AML-193 (cell line): ENCODE measurements at places on chromosomes 1 and 21.
A peak's percentile ranks its signal among the peaks of the same experiment; 100 is the strongest.

DNA sequence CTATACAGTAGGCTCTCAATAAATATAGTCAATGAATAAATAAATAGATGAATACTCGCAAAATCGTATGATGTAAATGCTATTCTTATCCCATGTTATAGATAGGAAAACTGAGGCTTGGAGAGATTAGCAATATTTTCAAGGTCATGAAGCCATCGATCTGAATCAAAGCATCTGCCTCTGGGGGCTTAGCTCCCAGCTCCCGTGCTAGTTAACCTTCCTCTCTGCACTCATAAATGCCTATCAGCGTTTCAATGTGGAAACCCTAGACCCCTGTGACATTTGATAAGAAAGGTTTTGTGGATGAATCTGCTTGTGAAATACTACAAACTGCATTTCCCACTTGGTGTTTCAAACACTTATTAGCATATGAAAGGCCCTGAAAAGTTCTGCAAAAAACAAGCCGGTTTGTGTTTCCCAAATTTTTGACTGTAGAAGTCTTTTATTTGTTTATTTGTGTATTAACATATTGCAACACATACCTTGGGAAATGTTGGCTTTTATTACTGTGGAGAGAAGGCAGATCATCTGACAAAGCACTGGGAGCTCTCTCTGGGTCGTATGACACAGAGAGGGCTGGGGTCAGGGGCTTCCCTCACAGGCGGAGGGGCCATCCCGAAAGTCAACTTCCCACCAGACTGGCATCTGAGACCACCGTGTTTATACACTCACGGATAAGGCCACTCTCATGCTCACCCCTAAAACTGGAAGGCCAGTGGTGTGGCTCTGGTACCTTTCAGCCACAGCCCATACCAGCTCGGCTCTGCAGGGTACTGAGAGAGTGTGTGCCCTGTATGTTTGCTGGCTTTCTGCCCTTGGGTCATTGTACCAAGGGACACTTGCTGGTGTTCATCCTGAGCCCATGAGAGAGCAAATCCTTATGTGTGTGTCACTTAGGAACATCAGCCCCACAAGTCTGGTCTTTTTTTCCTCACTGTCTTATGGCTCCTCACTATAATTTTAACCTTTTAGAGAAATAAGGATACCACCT is 993 bp upstream of the PROK1 start:
- no peak for DNase-seq

DNA sequence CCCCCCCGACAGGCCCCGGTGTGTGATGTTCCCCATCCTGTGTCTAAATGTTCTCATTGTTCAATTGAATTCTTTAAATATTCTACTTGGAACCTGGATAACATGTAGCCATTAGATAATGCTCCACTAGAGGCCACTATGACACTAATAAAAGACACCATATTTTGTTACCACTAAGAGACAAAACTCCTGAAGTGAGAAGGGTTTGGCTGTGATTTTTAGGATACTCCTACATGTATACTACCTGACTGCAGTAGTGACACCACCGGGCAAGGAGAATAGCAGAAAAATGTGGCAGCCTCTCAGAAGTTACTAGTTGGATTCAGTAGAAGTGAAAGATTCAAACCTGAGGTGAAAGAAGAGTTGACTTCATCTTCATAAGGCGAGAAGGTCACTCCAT is 36.0 kb downstream of the F5 start:
- peak; percentile 69 for DNase-seq

- no peak for DNase-seq
Measured at GRCh38 chr1:46342084-46342656, 1.6 kb downstream of the NSUN4 start.

- DNase-seq: no peak
Measured at GRCh38 chr1:247443641-247444040, 14.3 kb downstream of the OR2B11 start.

DNA sequence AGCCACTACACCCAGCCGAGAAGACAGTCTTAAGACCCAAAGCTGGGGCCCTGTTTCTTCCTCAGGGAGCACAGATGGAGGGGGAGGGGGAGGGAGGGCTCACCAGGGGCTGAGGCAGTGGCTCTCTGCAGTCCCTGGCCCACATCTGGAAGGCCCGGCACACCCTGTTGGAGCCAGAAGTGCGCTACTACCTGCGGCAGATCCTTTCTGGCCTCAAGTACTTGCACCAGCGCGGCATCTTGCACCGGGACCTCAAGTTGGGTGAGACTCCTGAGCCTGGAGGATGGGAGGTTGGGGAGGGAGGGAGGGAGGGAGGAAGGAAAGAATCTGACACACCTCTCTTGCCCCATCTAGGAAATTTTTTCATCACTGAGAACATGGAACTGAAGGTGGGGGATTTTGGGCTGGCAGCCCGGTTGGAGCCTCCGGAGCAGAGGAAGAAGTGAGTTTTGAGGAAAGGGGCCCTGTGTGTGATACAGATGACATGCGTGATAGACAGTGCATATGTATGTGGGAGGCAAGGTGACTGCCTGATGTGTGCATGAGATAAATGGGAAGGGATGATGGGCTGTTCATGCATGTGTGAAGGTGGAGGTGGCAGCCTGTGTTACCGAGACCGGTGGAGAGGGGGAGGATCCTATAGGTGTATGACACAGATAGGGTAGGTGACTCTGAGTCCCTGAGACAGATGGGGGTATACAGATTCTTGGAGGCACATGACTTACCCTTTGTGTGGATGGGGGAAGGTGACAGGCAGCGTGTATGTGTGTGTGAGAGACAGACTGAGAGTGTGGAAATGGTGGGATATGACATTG is 1.5 kb downstream of the PLK3 start:
- DNase-seq: no peak

- no peak for DNase-seq
Measured at GRCh38 chr1:229561141-229561540, 2.6 kb upstream of the ABCB10 start.

DNA sequence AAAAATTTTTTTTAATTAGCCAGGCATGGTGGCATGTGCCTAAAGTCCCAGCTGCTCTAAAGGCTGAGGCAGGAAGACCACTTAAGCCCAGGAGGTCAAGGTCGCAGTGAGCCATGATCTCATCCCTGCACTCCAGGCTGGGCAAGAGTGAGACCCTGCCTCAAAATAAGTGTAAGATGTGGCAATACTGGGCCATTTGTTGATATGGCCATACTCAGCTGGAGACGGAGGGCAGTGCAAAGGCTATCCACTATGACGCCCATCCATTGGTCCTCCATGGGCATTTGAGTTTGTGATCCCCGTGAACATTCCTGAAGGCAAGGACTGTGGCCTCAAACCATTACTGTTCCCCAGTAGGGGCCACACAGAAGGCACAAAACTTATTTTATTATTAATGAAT is 1.5 kb downstream of the CASP9 start:
- no peak for DNase-seq

DNA sequence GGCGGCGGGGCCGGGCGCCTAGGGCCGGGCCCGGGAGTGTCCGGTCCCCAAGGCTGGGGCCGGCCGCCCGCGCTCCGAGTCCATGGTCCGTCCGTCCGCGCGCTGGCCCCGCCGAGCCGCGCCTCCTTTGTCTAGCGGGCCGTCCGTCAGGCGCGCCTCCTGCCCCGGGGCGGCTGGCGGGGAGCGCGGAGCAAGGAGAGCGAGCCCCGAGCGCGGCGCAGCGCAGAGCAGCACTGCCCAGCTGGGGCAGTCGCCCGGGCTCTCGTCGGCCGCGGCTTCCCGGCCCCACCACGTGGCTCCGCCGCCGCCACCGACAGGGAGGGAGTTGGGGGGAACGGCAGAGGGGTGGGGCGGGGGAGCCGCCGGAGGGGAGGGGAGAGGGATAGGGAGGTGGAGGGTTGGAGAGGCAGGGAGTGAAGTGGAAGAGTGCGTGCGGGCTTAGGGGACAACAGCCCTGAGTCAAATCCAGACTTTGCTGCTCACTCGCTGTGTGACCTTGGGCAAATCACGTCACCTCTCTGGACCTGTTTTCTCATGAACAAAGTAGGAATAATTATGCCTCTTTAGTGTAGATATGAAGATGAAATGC is at the start of gene NKAIN1:
Gene NKAIN1 (minus strand): TSS at position 235 of the 589 bp plus-strand sequence. CDS start 340 bp downstream, outside the sequence.
- DNase-seq: no peak

DNA sequence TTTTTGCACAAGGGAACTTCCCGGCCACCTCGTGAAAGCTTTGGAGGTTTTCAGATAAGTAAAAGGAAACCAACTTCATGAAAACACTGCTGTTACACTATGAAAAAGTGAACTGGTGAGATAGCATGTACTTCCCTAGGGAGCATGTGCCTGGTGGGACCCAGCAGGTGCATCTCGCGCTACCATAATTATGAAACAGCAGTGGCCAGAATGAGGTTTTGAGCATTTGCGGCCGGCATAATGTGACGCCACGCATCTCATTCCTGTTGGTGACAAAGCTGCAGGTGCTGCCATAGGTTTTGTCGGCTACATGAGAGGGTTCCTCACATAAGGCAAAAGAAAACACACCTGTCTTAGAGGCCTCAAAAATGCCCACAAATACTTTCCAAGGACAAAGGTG is 1.7 kb downstream of the KRTAP10-3 start:
- no peak for DNase-seq

DNA sequence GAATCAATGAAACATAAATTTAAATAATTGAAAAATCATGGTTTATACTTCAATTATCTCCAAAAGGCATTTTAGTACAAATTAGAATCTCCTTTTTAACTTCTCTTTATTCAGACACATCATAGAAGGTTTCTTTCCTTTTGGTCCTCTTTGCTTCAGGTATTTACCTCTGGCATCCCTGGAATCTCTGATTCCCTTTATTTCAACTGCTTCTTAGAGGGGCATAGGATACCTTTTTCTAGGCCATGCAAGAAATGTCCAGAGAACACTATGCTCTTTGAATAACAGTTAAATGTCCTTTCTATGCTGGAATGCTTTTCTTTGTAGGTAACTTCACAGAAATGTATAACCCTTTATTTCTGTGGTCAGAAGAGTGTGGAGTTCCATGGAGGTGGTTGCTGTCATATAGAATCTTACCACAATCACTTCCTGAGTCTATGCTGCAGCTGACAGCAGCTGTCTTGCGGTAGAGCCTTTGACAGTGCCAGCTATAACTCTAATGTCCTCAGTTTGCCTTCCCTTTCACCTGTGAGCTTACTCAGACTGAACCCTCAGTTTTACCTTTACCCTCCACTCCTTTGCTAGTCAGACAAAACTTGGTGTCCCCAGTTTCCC is 8.6 kb downstream of the LAMC2 start:
- DNase-seq: no peak

- DNase-seq: no peak
Measured at GRCh38 chr1:82807563-82807962, 1006.8 kb downstream of the ADGRL2 start.

GRCh38 chr21:44984792-44985440 is 45.1 kb downstream of the SLX9 start:
- no peak for DNase-seq

- DNase-seq: no peak
Measured at GRCh38 chr21:42575111-42575510, 61.5 kb downstream of the SLC37A1 start.

- no peak for DNase-seq
Measured at GRCh38 chr1:145886390-145886789, 724 bp upstream of the ANKRD35 start.

DNA sequence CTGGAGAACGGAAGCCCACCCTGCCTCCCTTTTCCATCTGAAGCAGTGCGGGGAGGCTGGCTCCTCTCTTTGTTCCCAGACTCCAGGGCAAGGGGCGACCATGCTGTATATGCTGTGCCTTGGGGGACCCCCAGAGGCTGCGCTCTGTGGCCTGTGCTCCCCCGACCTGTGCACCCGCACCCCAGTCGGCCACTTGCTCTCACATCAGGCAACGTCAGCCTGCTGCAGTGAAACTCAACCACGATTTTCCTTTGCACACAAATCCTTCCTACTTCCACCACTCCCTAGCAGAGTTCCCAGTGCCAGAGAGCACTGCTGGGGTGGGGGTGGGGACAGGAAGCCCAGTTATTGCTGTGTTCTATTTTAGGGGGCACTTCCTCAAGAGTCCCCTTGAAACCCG is 52.5 kb downstream of the SIM2 start:
- no peak for DNase-seq

GRCh38 chr1:69700770-69701169 is 133.0 kb downstream of the LRRC7 start:
- no peak for DNase-seq

DNA sequence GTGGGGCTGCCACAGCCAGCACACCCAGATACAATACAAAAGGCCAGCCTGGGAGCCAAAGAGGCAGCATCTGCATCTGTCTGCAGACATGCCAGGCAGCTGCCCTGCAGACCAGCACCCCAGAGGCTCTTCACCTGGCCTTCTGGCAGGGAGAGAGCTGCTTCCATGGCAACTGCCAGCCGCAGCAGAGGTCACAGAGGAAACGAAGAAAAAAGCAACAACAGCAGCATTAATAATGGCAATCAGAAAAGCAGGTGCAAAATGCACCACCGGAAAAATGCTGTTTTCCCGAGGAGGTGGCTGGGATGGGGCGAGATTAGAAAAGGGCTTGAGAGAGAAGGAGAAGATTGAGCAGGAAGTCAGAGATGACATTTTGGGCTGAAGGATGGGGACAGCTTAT is 309.5 kb downstream of the PCP4 start:
- no peak for DNase-seq

GRCh38 chr1:219568733-219569132 is 44.2 kb downstream of the ZC3H11B start:
- no peak for DNase-seq

DNA sequence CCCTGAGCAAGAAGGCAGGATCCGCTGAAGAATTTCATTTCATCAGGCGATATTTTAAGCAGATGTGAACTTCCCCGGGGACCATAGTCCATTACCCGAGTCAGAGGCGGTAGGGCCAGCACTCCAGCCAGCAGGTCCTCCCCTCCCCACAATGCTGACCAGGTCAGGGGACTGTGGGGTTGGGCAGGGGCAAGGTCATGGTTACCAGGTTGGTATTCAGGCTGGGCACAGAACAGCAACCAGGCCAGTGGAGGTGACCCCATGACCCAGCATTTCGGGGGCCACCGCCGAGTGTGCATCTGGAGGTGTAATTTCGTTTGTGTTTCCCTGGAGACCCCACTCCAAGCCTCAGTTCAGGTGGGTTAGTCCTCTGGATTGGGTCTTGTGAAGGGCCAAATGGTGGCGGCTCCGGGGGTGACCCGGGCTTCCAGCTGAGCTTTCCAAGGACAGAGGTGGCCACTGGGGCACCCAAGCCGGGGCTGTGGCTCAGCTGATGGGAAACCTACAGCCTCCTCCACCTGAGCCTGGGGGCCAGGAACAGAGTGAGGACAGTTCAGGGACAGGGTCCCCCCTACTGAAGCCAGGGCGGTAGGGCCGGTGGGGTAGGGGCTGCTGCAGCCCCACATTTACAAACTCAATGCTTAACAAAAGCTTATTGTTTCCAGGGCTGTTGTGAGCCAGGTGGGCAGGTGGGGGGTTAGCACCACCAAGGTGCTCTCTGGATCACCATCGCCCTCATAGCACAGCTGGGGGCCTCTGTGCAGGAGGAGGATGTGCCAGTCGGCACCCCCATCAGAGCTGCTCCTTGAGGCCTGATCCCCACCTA is 2.8 kb downstream of the PRDM16 start:
- DNase-seq: no peak
